Stimulated activated CD4-positive, alpha-beta T cell treated with anti-CD3 and anti-CD28 coated beads, Interleukin-2, amount 100 ng/mL, for 48 hours (primary cell): ENCODE measurements at places on chromosomes 2 and 18.

DNA sequence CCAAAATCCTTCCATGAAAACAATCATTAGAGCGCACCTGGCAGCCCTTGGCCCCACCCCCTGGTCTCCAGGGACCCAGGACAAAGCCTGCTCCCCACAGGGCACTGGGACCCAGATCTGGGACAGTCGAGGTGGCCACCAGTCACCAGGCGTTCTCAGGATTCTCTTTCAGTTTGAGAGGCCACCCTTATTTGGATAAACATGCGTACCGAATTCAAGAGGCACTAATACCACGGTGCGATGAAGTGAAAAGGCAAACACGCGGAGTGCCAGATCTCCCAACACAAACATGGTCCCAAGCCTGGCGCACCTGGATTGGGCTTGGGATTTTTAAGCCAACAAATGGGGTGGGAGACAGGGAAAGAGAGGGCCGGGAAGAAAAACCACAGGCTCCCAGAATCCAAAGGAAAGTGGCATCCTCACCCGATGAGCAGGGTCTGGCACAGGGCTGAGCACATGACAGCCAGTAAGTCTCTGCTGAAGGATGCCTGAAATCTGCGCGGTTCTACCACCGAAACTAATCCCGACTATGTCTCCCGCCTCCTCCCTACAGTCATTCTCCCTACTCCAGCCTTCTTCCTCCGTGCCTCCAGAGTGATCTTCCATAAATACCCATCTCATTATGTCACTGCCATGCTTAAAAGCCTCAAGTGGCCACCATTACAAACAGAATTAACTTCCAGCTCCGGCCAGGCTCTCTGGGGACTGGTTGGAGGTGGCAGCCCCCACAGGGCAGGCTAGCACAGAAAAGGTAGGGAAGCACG is 60.9 kb upstream of the KLHL29 start:
- DNase-seq: no peak

DNA sequence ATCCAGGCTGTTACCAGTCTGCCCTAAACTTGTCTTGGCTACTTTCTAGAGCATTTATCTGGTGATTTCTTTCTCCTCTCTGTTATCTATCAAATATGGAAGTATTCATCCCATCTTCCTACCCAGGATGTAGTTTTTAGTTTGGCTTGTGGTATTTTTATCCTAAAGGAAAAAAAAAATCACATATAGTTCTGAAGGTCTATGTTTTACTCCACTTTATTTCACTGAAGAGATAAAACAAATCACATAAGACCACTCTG is 62.2 kb downstream of the PXDN start:
- no peak for DNase-seq

DNA sequence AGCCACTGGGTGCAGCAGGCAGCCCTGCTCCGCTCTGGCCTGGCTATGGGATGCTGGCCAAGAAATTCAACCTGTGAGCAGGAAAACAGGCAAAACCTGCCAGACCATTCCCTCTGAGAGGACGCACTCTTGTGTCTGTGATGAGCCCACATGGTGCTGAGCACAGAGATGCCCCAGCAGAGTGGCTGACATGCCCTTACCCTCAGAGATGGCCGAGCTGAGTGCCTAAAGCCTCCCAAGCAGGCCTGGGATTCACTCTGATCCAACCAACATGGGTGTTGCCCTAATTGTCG is 34.3 kb upstream of the TAF1B start:
- no peak for DNase-seq

GRCh38 chr18:63908858-63909257 is 1.1 kb downstream of the SERPINB10 start:
- no peak for DNase-seq

- no peak for DNase-seq
Observed at GRCh38 chr2:224440988-224441387, 39.1 kb upstream of the FAM124B start.

DNA sequence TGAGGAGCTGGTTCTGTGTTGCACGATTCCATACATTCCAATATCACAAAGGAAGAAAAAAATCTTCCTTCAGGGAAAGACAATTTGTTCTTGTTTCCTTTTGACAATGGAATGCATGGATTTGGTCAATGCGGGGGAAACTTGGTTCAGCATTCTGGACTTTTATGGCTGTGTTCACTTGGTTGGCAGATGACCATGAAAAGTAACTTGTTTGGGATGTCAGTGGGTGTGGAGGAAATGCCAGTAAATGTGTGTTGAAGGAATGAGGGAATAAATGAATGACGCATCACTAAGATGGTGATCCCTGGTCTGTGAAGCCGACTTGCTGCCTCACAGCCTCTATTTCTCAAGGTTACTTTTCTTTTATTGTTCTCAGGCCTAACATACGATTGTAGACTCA is 53.7 kb downstream of the THUMPD2 start:
- DNase-seq: no peak

GRCh38 chr2:181008407-181008806 is 28.0 kb downstream of the UBE2E3 start:
- DNase-seq: no peak

GRCh38 chr18:76691800-76692199 is 130.6 kb upstream of the ZNF236 start:
- DNase-seq: no peak

DNA sequence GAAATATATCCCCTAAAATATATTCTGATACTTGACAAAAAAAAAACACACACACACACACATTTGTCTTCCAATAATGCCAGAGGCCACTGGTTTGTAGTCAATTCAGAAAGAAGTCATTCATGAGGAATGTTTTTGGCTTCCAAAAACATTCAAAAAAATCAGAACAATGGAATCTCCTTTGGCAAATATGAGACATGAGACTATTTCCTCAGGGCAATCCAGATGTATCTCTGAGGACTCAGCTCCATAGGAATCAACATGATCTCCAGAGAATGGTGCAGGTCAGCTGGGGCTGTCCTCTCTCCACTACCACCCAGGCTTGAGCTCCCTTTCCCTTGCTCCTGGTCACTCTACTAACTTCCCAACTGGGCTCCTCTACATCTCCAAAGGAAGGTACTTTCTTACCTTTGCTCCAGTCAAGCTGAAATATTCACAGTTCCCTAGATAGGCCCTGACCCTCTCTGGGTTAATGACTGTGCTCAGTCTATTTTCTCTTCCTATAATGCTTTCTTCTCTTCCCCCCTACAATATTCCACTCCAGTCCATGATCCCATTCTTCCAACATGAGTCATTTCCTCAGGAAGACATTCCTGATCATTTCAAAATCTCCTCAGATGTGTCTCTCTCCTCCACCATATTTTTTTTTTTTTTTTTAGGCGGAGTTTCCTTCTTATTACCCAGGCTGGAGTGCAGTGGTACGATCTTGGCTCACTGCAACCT is 145.3 kb downstream of the C1D start:
- no peak for DNase-seq

DNA sequence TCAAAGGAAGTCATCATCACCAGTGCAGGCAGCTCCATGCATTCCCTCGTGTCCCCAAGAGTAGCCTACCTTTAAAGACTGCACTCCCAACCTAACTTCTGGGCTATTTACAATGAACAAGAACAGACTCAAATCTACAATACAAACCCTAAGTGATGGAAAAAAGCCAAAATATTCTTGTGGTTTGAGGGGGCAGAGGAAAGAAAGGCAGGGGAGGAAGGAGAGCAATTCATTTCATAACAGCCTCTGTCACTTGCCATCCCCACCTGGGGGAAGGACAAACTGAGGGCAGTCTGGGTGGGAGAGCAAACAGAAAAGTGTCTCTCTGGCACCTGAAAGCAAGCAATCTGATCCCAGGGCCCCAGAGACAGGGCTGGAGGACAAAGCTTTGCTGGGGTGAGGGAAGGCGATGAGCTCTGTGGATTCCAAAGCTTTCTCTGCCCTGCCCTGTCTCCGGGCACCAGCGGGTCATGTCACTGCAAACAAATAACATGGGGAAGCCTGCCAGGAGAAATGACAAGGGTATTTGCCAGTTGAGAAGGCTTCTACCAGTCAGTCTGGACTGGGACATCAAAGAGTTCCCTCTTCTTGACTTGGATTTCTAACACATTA is 528.0 kb upstream of the TNP1 start:
- no peak for DNase-seq

DNA sequence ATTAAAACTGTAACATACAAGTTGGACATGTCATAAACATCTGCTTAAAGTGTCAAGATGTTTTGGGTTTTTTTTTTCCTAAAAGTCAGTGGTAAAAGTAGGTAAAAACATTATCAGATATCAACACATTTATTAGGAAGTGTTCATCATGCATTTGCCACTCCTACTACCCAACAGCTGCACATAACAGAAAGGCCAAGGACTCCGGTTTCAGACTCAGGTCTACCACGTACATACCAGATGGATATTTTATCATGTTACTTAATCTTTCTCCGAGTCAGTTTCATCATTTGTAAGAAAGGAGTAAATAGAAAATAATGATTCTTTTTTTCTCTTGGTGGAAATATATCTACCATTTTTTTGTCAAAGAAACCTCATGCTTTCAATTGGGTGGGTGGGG is 192.3 kb downstream of the UBE2E3 start:
- DNase-seq: no peak

DNA sequence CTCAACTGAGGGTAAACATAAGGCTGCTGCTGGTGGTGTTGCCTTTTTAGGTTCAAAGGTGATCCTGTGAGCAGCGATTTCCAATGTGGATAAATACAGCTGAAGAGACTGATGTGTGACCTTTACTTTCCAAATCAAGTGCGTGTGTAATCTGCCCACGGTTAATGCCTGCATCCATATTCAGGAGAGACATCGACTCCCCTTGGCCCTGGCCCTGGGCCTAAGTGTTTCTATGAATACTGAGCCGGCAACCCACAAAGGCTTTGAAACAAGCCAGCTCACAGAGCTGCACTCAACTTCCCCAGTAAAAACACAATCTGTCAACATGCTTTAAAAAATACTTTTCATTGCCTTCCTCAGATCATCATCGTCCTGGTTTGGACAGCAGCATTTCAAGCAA is 1026.6 kb downstream of the TMEM182 start:
- DNase-seq: no peak

DNA sequence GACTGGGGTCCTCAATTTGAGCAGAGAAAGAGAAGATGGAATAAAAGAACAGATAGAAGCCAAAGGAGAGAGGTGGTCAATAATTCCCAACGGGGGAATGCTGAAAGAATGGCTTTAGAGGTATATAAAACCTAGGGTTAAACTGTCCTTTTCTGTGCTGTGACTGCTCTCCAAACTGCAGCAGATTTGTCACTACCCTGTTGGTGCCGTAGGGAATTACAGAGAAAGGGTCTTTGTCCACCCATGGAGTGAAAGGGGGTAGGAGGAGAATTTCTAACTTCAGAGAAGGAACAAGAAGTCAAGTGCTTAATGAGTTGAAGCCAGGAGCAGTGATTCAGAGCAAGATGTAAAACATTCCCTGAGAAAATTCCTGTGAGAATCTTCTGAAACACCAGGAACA is 486.5 kb downstream of the NUP35 start:
- no peak for DNase-seq

- no peak for DNase-seq
Observed at GRCh38 chr2:129880971-129881370, 98.5 kb upstream of the RAB6C start.

DNA sequence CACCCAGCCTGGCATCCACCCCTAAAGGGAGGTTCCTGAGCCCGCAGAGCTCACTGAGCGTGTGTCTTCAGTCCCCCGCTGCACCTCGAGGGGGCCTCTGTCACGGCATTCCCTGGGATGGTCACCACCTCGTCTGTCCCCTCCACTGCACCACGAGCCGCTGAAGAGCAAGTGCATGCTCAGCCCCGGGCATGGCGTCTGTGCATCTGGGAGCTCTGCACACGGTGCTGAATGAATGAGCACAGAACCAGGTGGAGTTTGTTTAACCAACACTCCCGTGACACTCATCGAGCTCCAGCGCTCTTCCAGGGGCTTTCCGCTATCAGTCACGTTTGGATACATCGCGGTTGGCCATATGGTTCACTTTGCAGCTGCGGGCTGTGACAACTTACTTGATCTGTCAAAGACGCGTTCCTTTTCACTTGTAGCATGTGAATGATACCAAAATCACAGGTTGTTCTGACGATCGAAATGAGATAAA is 9.2 kb downstream of the ALLC start:
- no peak for DNase-seq

- no peak for DNase-seq
Observed at GRCh38 chr2:190973262-190973661, 40.7 kb downstream of the STAT1 start.

DNA sequence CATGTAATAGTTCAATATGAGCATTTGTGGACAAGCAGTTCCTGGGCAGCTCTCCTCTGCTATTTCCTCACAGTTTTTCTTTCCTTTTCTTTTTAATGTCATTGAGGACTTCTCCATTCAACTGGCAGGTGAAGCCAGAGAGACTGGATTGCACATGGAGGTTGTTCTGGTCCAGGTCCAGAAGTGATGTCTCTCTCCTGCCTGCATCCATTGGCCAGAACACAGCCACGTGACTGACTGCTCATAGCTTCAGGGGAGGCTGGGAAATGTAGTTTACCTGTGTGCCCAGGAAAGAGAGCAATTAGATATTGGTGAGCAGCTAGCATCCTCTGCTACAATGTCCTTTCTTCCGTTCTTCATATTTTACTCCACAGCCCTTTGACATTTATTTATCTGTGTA is 20.2 kb upstream of the ADAM23 start:
- no peak for DNase-seq

DNA sequence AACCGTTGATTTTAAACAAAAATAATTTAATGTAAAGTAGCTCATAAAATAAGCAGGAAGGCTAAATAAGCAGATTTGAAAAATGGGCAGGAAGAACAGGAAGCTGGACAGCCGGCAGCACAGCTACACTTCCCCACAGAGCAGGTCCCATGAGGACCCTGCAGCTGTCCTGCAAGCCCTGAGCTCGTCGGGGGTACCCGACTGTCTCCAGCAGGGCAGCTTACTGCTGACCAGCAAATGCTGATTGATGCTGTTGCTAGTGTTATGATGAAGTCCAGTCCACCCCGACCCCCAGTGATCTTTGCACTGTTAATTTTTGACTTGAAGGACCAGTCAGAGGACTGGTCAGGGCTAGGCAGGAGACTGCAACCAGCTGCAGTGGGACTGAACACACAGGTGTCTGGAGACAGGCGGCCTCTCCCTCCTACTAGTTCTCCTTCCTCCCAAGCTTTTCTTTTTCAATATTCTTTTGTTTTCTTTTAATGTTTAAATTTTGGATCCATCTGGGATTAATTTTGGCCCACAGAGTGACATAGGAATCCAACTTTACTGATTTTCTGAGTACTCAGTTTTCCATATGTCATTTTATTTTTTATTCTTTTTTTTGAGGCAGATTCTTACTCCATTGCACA is 27.7 kb downstream of the POLE4 start:
- DNase-seq: no peak

DNA sequence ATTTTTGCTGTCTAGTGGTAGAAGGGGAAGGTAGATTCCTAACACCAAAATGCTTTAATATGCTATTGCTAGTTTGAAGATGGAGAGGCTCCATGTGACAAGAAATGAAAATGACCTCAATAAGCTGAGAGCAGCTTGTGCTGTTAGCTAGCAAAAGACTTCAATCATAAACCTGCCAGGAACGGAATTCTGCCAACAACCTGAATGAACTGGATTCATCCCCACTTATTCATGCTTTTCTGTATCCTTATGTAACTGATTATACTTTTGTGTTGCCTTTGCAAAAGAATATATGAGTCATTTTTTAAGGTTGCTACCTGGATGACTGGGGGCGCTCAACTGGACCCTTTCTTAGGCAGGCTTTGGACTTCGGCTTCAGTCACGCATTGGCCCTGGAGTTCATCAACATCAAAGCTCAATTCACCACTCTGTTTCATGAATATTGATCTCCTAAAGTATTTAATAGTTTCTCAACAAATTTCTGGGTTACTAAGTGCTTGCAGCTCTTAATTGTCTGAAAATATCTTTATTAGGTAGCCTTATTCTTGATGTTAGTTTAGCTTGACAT is 97.5 kb upstream of the KCNJ3 start:
- no peak for DNase-seq

- DNase-seq: no peak
Observed at GRCh38 chr2:210086292-210086691, 83.9 kb downstream of the RPE start.
